Thoracic aorta (tissue), 2 donors: ENCODE measurements at places on chromosomes 6 and 20.

DNA sequence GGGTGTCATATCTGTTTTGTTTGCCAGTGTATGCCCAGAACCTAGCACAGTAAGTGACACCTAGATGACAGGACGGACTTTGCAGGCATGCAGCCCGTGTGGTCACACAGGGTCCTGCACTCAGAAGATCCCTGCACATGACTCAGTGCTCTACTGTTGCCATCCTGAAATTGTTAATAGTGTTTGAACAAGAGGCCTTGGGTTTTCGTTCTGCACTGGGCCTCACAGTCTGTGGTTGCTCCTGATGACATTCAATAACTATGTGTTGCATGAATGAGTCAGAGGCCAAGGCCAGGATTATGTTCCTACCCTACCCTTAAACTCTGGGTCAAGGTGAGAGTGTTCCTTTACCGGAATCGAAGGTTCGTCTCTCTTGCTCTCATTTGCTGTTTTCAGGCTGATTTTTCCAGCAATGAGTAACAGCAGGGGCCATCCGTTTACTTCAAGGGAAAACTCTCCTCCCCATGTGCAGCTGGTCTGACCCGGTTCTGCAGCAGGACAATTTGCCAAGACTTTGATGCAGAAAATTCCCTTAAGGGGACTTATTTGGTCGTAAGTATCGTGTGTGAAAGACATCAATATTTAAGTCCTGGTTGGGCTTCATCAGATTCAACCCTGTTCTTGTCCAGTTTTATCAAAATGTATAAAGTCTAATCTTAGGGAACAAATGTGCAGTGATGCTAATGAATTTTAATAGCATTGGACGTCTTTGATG lies 13.0 kb upstream of the PFDN4 start:
- no peaks in the 10 kb centered on the region for H3K36me3 ChIP-seq
- no peak for DNase-seq
- no peak overlapping the region for H3K4me3 ChIP-seq
- H3K27me3 ChIP-seq = no peaks in the 10 kb centered on the region

GRCh38 chr6:166267526-166267925 lies 40.7 kb downstream of the PRR18 start:
- no peaks in the 10 kb centered on the region for H3K4me1 ChIP-seq
- H3K27me3 ChIP-seq = no peaks in the 10 kb centered on the region
- no peaks in the 10 kb centered on the region for H3K36me3 ChIP-seq
- no peak overlapping the region for H3K4me3 ChIP-seq
- no peak for DNase-seq
- no peak overlapping the region for H3K27ac ChIP-seq

- no peak overlapping the region for H3K4me3 ChIP-seq
- no peaks in the 10 kb centered on the region for H3K36me3 ChIP-seq
- no peak overlapping the region for H3K27ac ChIP-seq
- no peak for DNase-seq
- no peaks in the 10 kb centered on the region for H3K4me1 ChIP-seq
- no peaks in the 10 kb centered on the region for H3K27me3 ChIP-seq
Observed at GRCh38 chr6:54267798-54268197, 40.4 kb upstream of the TINAG start.

GRCh38 chr6:110523451-110524021 lies 47.1 kb upstream of the SLC22A16 start:
- no peaks in the 10 kb centered on the region for H3K27me3 ChIP-seq
- no peak overlapping the region for H3K27ac ChIP-seq
- DNase-seq = no peak
- no peak overlapping the region for H3K4me3 ChIP-seq
- peaks cover 6% of the 10 kb centered on the region for H3K4me1 ChIP-seq

DNA sequence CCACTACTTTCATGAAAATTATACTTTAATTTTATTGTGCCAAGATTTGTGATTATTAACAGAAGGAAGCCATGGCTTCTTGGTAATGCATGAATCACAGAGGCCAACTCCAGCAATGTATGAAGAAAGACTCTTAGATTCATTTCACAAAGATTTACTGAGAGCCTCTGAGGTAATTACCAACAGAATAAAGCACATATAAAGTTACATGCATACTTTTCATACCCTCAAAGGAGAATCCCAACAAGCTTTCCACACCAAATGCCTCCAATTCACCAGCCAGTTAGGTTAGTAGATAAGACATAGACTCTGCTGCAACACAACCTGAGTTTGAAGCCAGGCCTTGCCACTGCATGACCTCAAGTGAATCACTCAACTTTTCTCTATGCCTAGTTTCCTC lies 41.9 kb downstream of the HBS1L start:
- no peak for DNase-seq
- no peak overlapping the region for H3K4me3 ChIP-seq

GRCh38 chr6:124445581-124445980 lies 516.7 kb upstream of the RNF217 start:
- no peak for DNase-seq
- H3K4me1 ChIP-seq = no peaks in the 10 kb centered on the region
- no peak overlapping the region for H3K27ac ChIP-seq
- H3K36me3 ChIP-seq = no peaks in the 10 kb centered on the region

- no peak overlapping the region for H3K27ac ChIP-seq
- H3K27me3 ChIP-seq = no peaks in the 10 kb centered on the region
- H3K36me3 ChIP-seq = no peaks in the 10 kb centered on the region
- no peaks in the 10 kb centered on the region for H3K4me1 ChIP-seq
Observed at GRCh38 chr6:45923831-45924391, 91.7 kb downstream of the CLIC5 start.

GRCh38 chr6:43673444-43674084 lies 14.0 kb downstream of the MRPS18A start:
- H3K27me3 ChIP-seq = no peaks in the 10 kb centered on the region
- peaks cover 7% of the 10 kb centered on the region for H3K4me1 ChIP-seq
- H3K36me3 ChIP-seq = peaks cover 50% of the 10 kb centered on the region
